ENCODE measurements at places on chromosomes 16 and 17. TPM values are rescaled to one million over a fixed set of nuclear protein-coding genes. Genes with fewer than 3 reads are reported as not detected.

- DNase-seq = no peak
Measured at GRCh38 chr17:81493198-81494038, 19.2 kb downstream of the ACTG1 start.

DNA sequence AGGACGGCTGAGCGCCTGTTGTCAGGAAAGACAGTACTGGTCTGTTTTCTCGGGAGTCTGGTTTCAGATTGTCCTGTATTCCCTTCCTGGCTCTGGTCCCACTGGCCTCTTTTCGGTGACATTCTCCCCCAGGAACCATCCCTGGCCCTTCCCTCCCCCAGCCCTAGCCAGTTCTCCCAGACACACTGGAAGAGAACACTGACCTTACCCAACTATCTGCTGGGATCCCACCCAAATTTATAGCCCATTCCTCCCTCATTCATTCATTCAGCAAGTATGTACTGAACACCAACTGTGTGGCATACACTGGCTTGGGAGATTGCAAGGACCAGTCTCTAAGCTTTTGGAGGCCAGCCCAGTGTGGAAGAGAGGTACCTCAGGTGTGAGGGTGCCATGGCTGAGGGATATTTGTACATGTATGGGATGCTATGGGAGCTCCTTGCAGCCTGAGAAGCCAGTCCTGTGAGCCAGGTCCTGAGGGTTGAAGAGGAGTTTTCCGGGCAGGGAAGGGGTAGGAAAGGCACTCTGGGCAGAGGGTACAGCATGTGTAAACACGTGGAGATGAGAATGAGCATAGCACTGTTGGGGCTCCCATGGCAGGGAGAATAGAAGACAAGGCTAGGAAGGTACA lies 5.2 kb downstream of the RND2 start:
- no peak for DNase-seq

The PRKCB gene
- total RNA-seq = under 0.01 TPM

The HAP1 gene
- total RNA-seq = 0.26 TPM

The MMP25 gene
- not detected for total RNA-seq

Data from fibroblast of lung (primary cell).